ENCODE measurements at places on chromosomes 12 and 14.
A peak's percentile ranks its signal among the peaks of the same experiment; 100 is the strongest.

DNA sequence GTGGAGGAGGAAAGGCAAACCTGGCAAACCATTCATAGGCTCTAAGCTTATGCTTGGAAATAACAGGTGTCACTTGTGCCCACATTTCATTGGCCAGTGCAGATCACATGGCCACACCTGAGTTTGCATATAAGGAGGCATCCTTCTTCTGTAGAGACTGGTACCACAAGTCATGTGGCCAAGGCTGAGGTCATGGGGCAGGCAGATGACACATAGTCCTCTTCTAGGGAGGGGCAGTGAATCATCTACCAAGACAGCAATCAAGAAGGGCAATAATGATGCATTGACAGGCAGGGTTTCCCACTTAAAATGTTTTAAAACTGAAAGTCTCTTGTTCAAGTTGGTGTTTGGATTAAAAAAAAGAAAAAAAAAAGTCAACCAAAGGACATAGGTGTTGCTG lies 77.3 kb downstream of the DAAM1 start:
- no peaks in the 10 kb centered on the region for H3K4me1 ChIP-seq
- no peak overlapping the region for H3K27ac ChIP-seq
- no peak overlapping the region for H3K4me3 ChIP-seq
- H3K36me3 ChIP-seq, result no peaks in the 10 kb centered on the region
- no peak for DNase-seq

GRCh38 chr14:63857466-63858030 lies 4.7 kb downstream of the SYNE2 start:
- H3K36me3 ChIP-seq, result no peaks in the 10 kb centered on the region
- H3K4me3 ChIP-seq, result no peak overlapping the region
- peaks cover 9% of the 10 kb centered on the region for H3K4me1 ChIP-seq
- no peak overlapping the region for H3K27ac ChIP-seq
- H3K27me3 ChIP-seq, result no peaks in the 10 kb centered on the region

- no peak overlapping the region for H3K4me3 ChIP-seq
- no peaks in the 10 kb centered on the region for H3K4me1 ChIP-seq
These were observed 29.2 kb downstream of the HSP90AA1 start for GRCh38 chr14:102057480-102058114.

DNA sequence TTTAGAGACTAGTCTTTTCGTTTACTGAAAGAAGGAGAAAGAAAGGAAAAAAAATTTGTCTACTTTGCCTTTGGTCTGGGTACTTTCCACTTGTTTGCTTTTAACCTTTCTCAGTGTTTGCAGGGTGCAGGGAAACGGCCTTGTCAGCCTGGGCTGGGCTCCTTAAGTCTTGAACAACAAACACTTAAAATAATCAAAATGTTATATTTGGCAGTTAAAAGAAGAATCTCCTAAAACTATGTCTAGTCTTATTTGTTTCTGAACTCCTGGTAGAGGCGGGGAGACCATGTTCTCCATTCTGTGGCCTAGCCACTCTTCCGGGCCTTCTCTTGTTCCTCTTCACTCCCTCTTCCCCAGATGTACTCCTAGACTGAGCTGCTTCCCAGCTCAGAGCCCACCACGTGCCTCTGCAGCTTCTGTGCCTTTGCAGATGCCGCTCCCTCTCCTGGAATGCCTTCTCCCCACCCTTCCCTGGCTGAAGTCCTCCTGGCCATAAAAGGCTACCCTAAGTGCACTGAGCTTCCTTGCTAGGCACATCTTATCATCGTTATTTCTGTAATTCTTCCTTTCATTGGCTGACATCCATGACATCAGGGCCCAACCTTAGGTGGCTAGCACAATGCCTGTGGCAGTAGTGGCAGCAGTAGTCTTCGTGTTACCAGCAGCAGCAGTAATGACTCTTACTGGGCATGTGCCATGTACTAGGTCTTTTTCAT lies 432.9 kb downstream of the ZFP36L1 start:
- H3K27ac ChIP-seq, result peak overlapping the region; percentile 71
- no peaks in the 10 kb centered on the region for H3K27me3 ChIP-seq
- H3K4me3 ChIP-seq, result no peak overlapping the region
- peaks cover 56% of the 10 kb centered on the region for H3K4me1 ChIP-seq
- peak; percentile 35 for DNase-seq

- H3K27me3 ChIP-seq, result no peaks in the 10 kb centered on the region
- peak; percentile 84 for DNase-seq
- no peaks in the 10 kb centered on the region for H3K36me3 ChIP-seq
- no peak overlapping the region for H3K4me3 ChIP-seq
- peaks cover 42% of the 10 kb centered on the region for H3K4me1 ChIP-seq
These were observed 8.7 kb upstream of the TESPA1 start for GRCh38 chr12:54993181-54993835.

DNA sequence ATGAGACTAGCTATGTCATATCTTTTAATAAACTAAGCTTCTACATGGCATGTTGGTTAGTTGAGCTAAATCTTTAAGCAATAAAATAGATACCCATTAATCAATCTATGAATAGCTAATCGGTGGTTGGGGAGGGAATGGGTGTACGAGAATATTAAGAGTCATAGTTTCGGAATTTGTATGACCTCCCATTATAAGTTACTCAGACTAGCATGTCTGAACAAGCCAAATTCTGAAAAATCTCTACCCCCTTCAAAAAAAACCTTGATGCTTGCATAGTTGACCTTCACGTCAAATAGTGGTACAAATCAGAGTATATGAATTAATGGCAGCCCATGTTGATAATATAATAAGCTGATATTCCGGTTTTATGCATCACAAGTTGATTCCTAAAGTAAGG lies 60.0 kb downstream of the PLEKHG7 start:
- H3K36me3 ChIP-seq, result no peaks in the 10 kb centered on the region
- no peaks in the 10 kb centered on the region for H3K27me3 ChIP-seq
- H3K27ac ChIP-seq, result no peak overlapping the region
- DNase-seq, result no peak

DNA sequence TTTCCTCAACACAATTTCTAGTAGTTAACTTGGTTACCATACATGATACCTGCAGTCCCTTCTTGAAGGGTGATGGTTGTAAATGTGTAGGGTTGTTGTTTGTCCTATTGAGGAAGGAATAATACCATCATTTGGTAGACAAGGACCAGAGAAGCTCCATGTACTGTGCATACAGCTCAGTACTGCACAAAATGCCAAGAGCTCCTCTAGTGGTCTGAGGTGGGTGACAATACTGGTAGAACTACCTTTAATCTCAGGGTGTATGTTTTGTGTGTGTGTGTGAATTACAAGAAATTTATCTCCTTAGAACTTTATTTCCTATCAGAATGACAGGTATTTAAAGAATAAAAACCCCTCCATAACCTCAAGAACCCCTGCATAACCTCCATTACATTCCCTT lies 575.3 kb downstream of the TMTC2 start:
- no peaks in the 10 kb centered on the region for H3K27me3 ChIP-seq
- no peaks in the 10 kb centered on the region for H3K36me3 ChIP-seq
- no peaks in the 10 kb centered on the region for H3K4me1 ChIP-seq
- H3K4me3 ChIP-seq, result no peak overlapping the region

DNA sequence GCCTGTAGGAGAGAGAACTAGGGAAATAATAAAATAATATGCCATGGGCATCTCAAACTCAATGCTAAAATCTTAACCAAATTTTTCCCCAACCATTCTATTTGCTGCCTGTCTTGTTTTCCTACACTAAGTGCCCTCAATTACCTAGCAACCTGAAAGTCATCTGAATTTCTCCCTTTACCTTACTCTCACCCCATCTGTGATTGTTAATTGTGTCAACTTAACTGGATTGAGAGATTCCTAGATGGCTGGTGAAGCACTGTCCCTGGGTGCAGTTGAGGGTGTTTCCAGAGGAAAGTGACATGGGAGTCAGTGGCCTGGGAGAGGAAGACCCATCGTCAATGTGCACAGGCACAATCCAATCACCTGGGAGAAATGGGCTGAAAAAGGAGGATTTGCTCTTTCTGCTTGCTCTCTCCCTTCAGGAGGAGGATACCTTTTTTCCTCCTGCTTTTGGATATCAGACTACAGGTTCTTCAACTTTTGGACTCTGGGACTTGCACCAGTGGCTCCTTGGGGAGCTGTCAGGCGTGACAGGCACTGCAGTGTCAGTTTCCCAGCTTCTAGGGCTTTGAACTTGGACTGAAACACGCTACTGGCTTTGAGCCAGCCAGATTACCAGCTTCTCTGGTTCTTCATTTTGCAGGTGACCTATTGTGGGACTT lies 100.1 kb downstream of the PPP1R12A start:
- no peak for DNase-seq
- H3K36me3 ChIP-seq, result peaks cover 6% of the 10 kb centered on the region
- H3K4me3 ChIP-seq, result no peak overlapping the region
- H3K27ac ChIP-seq, result no peak overlapping the region
- H3K4me1 ChIP-seq, result no peaks in the 10 kb centered on the region

DNA sequence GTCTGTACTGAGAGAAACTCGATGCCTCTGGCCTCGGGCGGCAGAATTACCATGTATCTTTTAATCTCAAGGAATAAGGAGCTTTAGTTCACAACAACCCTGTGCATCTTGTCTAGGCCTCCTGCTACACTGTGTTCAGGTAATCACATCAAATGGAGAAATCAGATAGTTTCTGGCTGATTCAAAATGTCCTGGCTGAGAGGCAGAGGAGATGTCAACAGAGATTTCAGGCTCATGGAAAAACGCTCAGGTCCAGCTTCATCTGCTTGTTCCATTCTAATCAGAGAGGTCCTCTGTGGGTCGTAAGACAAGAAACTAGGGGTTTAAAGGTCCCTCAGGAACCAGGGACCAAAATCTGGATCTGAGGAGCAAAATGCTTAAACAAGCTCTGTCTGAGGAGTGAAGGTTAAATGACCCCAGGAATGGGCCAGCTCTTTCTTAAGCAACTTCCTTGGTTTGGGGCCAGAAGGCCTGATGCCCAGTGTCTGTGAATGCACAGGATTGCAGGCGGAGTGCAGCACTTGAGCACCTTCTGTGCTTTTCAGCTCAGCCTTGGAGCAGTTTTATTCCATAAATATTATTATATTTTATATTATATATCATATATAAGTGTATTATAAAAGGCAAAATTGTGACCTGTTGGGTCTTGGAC lies 170.2 kb upstream of the PRICKLE1 start:
- H3K27me3 ChIP-seq, result no peaks in the 10 kb centered on the region
- H3K27ac ChIP-seq, result no peak overlapping the region
- H3K4me3 ChIP-seq, result no peak overlapping the region
